Ascending aorta (tissue), 2 donors: ENCODE measurements at places on chromosomes 3 and 15.

DNA sequence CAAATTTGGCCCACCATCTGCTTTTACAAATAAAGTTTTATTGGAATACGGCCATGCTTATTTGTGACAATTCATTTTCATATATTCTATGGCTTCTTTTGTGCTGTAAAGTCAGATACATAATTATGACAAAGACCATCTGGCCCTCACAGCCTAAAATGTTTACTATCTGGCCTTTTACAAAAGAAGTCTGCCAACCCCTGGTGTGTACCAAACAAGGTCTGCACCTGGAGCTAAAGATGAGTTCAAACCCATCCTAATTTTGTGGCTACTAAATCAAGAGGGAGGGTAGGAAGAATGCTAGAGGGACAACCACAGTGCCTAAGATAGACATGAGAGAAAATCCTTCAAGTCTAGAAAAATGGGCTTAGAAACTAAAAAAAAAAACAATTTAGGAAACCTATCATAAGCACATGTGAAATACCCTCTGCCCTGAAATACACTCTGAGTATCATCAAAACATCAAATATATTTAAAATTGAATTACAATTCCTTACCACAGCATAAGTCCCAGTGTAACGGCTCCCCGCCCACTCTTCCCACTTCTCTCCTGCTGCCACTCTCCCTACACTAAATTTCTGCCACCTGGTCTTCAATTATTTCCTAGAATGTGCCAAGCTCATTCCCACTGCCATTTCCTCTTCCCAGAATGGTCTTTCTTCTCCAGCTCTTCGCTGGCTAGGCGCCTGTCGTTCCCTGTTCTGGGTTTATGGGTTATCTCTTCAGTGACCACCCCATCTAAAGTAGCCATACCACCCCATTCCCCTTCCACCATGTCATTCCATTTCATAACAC lies 950.7 kb upstream of the CFAP20DC start:
- no peaks in the 10 kb centered on the region for H3K36me3 ChIP-seq
- no peaks in the 10 kb centered on the region for H3K4me1 ChIP-seq
- DNase-seq, result no peak
- H3K27ac ChIP-seq, result no peak overlapping the region
- H3K4me3 ChIP-seq, result no peak overlapping the region

DNA sequence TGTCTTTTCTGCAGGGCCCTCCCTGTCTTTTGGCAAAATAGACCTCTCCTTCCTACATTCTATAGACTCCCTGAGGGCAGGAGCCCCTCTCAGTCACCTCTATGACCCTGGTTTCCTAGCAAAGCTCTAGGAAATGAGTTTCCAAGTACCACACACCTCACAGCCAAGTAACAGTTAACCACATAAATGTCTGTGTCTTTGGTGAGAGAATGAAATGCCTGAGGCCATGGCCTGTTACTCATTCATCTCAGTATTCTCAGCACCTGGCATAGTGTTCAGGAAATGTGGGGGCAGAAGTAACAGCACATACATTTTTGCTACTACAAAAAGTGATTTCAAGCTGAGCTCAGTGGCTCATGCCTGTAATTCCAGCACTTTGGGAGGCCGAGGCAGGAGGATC lies 21.0 kb downstream of the RFT1 start:
- H3K36me3 ChIP-seq, result peaks cover 49% of the 10 kb centered on the region
- H3K4me3 ChIP-seq, result no peak overlapping the region
- DNase-seq, result no peak
- no peak overlapping the region for H3K27ac ChIP-seq

GRCh38 chr3:123089611-123090331 lies 22.9 kb downstream of the PDIA5 start:
- peaks cover 42% of the 10 kb centered on the region for H3K4me1 ChIP-seq
- H3K36me3 ChIP-seq, result peaks cover 5% of the 10 kb centered on the region
- H3K4me3 ChIP-seq, result no peak overlapping the region
- no peaks in the 10 kb centered on the region for H3K27me3 ChIP-seq

DNA sequence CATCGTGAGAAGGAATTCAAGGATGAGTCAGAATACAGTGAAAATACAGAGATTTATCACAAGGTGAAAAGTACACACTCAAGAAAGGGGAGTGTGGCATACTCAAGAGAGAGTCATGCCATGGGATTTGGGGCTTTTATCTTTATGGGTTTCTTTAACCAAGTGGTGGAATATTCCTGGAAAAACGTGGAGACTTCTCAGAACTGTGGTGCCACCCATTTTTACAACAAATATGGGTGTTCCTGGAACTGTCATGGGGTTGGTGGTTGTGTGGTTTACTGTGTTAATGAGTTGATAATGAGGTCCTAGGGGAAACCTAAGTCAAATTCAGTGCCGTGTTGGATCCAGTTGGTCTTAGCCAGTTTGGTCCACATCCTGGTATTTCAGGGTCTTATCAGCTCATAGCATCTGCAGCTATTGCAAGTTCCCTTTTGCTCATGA lies 497.2 kb downstream of the GABRG3 start:
- H3K4me3 ChIP-seq, result no peak overlapping the region
- no peaks in the 10 kb centered on the region for H3K27me3 ChIP-seq
- H3K4me1 ChIP-seq, result no peaks in the 10 kb centered on the region
- H3K36me3 ChIP-seq, result no peaks in the 10 kb centered on the region

DNA sequence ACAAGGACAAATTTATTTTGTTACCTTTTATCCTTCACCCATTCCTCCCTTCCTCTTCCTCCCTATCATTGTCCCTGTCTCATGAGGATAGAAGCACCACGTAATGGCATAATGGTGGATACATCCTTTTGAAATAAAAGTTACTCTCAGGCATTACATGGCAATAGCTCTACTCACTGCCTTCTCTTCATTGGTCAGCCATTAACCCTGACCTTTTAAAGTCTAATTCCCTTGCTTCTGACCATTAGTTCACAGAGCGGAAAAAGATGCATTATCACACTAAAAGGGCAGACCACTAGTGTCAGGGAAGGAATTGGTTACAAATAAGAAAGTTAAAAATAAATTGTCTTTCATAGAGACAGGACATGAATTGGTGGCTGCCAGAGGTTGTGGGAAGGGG lies 54.6 kb upstream of the EIF1B start:
- no peaks in the 10 kb centered on the region for H3K4me1 ChIP-seq
- no peak overlapping the region for H3K4me3 ChIP-seq
- DNase-seq, result no peak
- no peak overlapping the region for H3K27ac ChIP-seq
- no peaks in the 10 kb centered on the region for H3K27me3 ChIP-seq
- no peaks in the 10 kb centered on the region for H3K36me3 ChIP-seq

DNA sequence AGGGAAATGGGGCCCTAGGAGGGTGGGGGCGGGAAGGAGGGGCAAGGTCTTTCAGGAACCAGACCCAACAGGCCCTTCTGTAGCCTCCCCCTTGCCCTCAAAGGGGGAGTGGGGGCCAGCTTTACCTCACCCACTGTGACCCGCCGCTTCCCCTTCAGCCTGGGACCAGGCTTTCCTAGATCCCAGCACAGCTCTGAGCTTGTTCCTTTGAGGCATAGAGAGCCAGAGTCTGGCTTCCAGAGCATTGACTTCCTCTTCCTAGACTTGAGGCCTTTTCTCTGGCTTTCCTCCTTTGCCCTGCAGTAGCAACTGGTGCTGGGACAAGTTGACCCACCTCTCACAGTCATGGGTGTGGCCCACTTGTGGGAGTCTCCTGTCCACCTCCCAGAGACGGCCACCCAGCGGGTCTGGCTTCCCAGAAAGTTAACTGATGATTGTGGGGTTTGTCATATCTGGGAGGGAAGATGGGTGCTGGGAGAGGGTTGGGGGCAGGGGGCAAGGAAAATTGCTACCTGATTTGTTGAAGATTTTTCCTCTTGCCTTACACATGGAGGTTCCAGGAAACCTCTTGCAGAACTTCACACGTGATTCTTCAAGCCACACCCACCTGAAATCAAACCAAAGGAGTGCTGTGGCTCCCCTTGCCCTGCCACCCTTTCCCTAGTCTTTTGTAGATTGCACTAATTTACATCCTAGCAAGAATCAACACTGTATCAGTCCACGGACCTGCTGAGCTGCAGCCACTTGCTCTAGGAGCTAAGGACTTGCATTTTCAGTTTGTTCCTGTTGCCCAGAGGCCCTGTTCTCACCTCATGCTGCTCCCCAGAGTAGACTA lies 4.1 kb upstream of the CHST14 start:
- DNase-seq, result no peak
- no peak overlapping the region for H3K4me3 ChIP-seq
- no peaks in the 10 kb centered on the region for H3K27me3 ChIP-seq

- no peaks in the 10 kb centered on the region for H3K27me3 ChIP-seq
- no peaks in the 10 kb centered on the region for H3K4me1 ChIP-seq
- no peak overlapping the region for H3K27ac ChIP-seq
- no peak overlapping the region for H3K4me3 ChIP-seq
Observed at GRCh38 chr3:60847791-60848190, 403.5 kb downstream of the FHIT start.

DNA sequence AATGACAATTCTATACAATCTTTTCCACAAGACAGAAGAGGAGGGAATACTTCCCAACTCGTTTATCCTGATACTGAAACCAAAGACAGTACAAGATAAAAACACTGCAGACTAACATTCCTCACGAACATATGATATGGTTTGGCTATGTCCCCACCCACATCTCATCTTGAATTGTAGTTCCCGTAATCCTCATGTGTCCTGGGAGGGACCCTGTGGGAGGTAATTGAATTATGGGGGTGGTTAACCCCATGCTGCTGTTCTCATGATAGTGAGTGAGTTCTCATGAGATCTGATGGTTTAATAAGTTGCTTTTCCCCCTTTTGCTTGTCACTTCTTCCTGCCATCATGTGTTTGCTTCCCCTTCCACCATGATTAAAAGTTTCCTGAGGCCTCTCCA lies 83.9 kb upstream of the PROK2 start:
- DNase-seq, result no peak
- H3K27ac ChIP-seq, result no peak overlapping the region
- H3K27me3 ChIP-seq, result no peaks in the 10 kb centered on the region

DNA sequence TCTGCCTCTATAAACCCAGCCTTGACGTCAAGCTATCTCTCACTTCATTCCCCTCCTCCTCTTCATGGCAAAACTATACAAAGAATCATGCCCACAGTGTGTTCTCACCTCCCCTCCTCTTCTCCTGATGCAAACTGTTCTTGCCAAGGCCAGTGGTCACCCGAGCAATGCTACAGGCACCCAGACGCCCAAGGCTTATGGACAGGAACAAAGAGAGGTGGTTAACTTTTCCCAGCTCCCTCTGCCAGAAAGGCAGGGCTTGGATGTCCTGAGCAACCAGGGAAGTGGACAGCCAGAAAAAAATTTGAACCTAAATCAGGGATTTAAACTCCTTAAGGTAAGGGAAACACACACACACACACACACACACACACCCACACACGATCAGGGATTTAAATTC lies 5.1 kb downstream of the SLC41A3 start:
- no peaks in the 10 kb centered on the region for H3K36me3 ChIP-seq
- H3K27me3 ChIP-seq, result no peaks in the 10 kb centered on the region
- no peaks in the 10 kb centered on the region for H3K4me1 ChIP-seq
- DNase-seq, result no peak
- H3K4me3 ChIP-seq, result no peak overlapping the region

- no peaks in the 10 kb centered on the region for H3K4me1 ChIP-seq
- no peak for DNase-seq
- no peaks in the 10 kb centered on the region for H3K27me3 ChIP-seq
- H3K36me3 ChIP-seq, result no peaks in the 10 kb centered on the region
Observed at GRCh38 chr3:13217736-13218540, 144.7 kb upstream of the IQSEC1 start.

GRCh38 chr15:33866101-33866737 lies 102.1 kb upstream of the CHRM5 start:
- no peak for DNase-seq
- H3K27me3 ChIP-seq, result no peaks in the 10 kb centered on the region
- H3K4me1 ChIP-seq, result no peaks in the 10 kb centered on the region

DNA sequence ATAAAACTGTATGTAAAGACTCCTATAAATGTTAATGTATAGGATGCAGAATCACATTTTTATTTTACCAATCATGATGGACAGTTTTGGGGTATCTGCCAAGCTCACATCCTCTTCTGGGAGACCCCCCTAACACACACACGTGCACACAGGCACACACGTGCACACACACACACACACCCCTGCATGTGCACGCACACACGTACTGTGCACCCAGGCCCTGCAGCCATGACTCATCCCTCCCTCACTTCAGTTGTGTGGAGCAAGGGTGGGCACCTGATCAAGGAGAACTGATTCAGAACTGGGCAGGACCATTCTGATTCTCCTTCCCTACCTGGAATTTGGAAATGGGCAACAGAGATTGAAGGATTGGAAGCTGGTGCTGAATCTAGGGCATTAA lies 16.0 kb upstream of the MINDY4B start:
- H3K36me3 ChIP-seq, result no peaks in the 10 kb centered on the region
- DNase-seq, result no peak
- no peaks in the 10 kb centered on the region for H3K4me1 ChIP-seq
- no peaks in the 10 kb centered on the region for H3K27me3 ChIP-seq
- no peak overlapping the region for H3K27ac ChIP-seq

- peak overlapping the region; percentile 92 for H3K27ac ChIP-seq
- H3K4me1 ChIP-seq, result no peaks in the 10 kb centered on the region
- H3K36me3 ChIP-seq, result no peaks in the 10 kb centered on the region
- no peak for DNase-seq
Observed at GRCh38 chr3:153159771-153160397, 2.1 kb upstream of the RAP2B start.

GRCh38 chr3:15505479-15506165 lies 15.9 kb downstream of the COLQ start:
- no peaks in the 10 kb centered on the region for H3K4me1 ChIP-seq
- no peak overlapping the region for H3K4me3 ChIP-seq
- H3K27me3 ChIP-seq, result no peaks in the 10 kb centered on the region
- H3K36me3 ChIP-seq, result no peaks in the 10 kb centered on the region
- no peak for DNase-seq
- H3K27ac ChIP-seq, result no peak overlapping the region

DNA sequence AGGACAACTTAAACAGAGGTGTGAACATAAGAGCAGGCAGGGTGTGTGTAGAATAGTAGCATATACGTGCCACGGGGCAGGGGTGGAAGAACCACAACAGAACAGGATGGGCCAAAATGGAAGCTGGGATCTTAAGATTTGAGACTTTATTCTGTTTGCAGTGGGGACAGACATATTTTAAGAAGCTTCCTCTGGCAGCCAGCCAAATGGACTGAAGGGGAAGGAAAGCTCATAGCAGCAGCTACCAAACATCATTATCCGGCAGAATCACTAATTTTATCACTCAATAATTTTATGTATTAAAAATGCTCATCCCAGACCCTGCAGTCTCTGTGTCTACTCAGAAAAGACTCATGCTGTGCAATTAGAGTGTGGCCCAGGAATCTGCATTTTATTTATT lies 130.9 kb upstream of the CTDSPL start:
- no peak overlapping the region for H3K4me3 ChIP-seq
- no peaks in the 10 kb centered on the region for H3K27me3 ChIP-seq
- no peak for DNase-seq
- no peak overlapping the region for H3K27ac ChIP-seq
- peaks cover 6% of the 10 kb centered on the region for H3K4me1 ChIP-seq
